Frontal cortex (tissue), 4 donors: ENCODE measurements at places on chromosomes 16 and 17. TPM values are rescaled to one million over a fixed set of nuclear protein-coding genes. Genes with fewer than 3 reads are reported as not detected.

CCR7 gene
- total RNA-seq, result not detected

KDM6B gene
- total RNA-seq, result 15.1 TPM

ZNF18 gene
- 22.8 TPM for total RNA-seq

DNAH3 gene
- total RNA-seq, result 0.41 TPM

CD300LG gene
- not detected for total RNA-seq

PRCD gene
- total RNA-seq, result 2.4 TPM

KRT15 gene
- total RNA-seq, result not detected

DNA sequence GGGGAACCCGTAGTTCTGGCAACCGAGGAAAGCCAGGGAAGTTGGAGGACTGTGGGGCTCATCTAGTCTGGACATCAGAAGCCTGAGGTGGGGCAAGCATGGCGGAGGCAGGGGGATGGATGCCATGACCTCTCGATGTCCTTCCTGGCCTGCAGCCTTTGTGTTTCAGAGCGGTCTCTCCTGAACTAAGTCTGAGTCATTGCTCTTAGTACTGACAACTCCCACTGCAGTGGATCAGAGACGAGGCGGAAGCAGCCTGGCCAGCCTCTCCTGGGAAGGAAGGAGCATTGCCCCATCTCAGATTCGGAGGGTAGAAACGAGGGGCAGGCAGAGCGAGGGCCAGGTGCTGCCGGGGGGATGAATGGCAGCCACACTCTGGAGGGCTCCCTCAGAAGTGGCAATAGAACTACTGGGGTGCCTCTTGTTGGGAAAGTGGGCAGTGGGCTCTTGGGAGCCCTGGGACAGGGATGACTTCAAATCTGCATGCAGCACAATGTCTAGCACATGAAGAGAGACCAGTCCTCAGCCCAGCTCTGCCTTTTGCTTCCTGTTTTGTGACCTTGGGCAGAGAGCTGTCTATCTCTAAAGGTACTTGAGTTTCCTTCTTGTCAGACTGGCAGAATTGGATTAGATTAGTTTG, 3.6 kb upstream of the STAC2 start:
- no peak for DNase-seq

DNA sequence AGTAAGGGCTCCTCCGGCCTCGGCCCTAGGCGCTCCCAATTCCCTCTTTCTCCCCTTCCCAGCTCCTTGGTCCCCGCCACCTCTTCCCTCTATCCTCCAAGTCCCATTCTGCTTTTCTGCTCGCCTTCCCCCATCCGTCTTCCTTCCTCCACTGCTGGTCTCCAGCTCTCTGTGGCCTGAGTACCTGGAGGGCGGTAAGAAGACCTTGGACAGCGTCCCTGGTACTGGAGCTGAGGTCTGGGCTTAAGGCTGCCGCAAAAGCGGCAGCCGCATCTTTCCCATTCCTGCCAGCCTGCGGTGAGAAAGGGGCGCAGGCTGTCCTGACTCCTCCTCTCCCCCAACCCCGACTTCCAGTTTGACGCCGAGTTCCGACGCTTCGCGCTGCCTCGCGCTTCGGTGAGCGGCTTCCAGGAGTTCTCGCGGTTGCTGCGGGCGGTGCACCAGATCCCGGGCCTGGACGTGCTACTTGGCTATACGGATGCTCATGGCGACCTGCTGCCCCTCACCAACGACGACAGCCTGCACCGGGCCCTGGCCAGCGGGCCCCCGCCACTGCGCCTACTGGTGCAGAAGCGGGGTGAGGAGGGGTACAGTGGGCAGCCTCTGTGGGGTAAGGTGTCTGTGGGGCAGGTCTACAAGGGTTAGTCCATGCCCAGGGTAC, 471 bp downstream of the PARD6A start:
- DNase-seq, result peak; percentile 56

GRCh38 chr17:66980896-66981295, 16.4 kb downstream of the CACNG4 start:
- DNase-seq, result no peak

DNA sequence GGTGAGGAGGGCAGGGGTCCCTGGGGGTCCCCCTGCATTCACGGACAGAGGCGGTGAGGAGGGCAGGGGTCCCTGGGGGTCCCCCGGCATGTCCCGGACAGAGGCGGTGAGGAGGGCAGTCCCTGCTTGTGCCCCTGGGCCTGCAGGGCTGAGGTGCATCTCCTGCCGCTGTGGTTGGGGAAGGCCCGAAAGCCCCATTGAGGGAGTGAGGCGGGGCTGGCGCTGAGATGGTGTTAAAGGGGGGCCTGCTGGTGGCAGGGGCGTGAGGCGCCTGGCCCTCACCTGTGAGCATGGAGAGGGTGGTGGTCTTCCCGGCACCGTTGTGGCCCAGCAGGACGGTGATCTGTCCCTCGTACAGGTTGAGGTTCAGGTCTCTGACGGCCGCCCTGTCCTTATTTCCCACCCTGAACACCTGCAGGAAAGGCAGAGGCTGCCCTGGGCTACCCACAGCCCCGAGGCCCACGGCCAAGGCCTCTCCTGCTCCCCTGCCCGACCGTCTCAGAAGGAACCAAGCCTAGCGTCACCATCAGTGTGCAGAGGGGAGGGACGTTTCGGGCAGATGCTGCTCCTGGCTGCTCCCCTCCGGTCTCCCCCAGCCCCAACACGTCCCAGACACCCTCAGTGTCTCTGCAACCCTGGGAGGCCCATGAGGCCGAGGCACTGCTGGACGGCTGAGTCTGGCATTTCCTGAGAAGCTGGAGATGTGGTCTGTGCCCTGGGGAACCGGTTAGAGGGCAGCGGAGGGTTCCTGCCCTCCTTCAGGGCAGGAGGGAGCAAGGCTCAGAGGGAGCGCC, 31.4 kb upstream of the RNPS1 start:
- no peak for DNase-seq

GRCh38 chr17:50102164-50102991, 7.2 kb downstream of the PDK2 start:
- DNase-seq, result peak; percentile 71

- DNase-seq, result no peak
These were observed 104.9 kb downstream of the SYCE1L start for GRCh38 chr16:77304134-77304533.

DNA sequence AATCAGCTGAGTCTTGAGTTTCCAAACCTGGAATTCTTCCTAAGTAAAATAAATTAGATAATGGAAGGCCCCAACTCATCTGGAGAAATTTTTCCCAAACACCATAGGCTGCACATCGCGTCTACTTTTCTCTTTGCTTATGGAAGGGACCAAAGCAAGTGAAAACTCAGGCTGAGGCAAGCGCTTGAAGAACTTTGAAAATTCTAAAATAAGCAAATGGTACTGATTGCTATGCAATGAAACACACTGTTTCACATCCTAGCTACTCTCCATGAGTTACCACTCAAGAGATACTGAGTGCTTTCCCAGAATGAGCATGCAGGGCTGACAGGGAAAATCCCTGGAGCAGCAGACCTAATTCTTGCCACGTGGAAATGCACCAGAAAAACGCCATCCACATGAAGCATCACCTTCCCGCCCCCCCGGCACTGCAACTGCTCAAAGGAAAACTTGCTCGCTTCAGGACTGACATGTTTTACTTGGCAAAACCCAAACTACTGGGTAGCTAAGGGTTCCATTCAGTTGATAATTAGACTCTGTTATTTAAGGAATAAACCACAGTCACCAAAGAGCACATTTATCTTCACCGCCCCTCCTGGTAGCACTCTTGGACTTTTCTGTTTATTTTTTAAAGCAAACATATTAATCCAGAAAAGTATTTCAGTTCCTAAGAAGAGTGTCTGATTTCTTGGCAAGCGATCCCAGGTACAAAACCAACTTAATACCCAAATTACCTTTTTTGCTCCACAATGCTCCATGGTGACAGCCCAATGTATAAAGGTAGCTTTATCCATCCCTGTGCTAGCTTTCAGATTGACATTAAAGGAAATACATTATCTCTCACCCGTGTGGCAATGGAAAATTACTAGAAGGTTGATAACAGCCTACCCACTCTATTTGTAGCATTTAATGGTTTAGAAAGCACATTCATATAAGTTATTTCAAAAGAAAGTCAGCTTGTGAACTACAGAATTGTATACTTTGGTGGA, 62.5 kb downstream of the WDR59 start:
- DNase-seq, result no peak

GRCh38 chr16:21565861-21566669, 33.3 kb upstream of the METTL9 start:
- DNase-seq, result no peak

GRCh38 chr16:84150926-84151325, 5.8 kb downstream of the DNAAF1 start:
- no peak for DNase-seq

- no peak for DNase-seq
These were observed 1.5 kb downstream of the ATXN7L3 start for GRCh38 chr17:44197980-44198720.

GRCh38 chr17:73278049-73278464, 16.4 kb upstream of the CPSF4L start:
- DNase-seq, result no peak

GRCh38 chr16:11857161-11857560, 5.8 kb upstream of the RSL1D1 start:
- no peak for DNase-seq

DNA sequence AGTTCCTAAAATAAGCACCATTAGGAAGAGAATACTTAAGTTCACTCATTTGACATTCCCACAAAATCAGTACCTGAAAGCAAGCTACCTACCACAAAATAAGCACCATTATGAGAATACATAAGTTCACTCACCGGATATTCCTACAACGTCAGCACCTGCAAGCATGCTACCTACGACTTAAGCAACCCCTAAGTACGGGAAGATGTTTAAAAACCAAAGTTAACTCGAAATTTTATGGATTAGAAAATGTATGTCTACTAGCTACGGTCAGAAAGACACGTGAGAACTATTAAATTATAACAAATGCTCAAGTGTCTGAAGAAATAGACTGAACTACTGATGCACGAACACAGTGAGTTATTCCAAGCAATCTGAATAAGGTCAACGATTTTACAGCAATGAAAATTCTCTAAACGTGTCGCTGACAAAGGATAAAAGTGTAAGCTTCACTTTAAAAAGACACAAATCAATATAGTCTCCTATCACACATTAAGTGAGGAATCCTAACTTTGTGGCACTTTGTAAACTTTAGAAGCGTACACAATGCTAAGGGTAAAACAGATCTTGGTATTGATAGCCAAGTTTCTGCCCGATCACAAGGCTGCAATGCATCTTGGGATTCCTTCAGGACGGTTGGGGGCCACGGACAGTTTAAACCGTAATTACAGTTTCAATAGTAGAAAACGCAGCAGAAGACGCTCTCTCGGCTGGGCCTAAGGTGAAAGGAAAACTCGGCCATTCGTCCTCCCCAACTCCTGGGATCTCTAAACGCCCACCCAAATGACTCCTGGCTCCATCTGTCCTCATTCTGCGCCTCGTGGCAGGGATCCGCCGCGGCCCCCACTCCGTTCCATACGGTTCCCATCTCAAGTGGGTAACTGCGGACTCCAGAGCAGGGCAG, 1.3 kb downstream of the GSPT1 start:
- no peak for DNase-seq

GRCh38 chr17:60610473-60610872, 10.5 kb downstream of the PPM1D start:
- no peak for DNase-seq

GRCh38 chr17:43818966-43819365, 14.0 kb downstream of the MPP3 start:
- DNase-seq, result no peak

DNA sequence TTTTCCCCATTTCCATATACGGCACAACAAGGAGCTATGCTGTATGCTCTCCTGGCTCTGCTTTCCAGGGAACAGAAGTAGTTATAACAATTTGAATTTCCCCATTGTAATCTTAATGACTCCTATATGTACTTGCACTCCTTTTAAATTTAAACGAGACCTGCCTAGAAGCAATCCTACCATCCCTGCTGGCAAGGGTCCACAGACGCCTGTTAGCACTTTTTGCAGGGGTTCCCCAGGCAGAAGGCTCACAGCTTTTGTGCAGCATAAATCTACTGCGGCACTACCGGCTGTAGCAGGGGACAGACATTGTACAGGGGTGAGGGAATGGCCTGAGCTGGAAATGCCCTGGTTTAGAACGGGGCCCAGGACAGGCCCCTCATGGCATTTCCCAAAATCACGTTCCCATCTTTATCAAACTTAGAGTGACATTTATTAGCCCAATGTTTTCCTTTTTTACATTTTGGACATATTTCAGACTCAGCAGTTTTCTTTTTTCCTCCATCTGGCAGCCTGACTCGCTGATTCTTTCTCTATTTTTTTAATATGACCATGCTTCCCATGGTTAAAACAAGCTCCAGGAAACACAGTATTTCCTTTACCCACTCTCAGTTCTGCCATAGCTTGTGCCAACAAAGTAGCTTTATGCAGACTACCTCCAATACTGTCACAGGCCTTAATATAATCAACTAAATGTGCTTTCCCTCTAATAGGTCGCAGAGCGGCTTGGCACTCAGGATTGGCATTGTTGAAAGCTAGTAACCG, 35.4 kb upstream of the USP22 start:
- DNase-seq, result no peak

GRCh38 chr16:68219725-68220351, 16.1 kb downstream of the ESRP2 start:
- no peak for DNase-seq

GRCh38 chr16:28984619-28985135, at the start of gene LAT:
Gene LAT, plus strand, starts transcription at chr16:28985052. Its CDS starts 366 bp downstream, at chr16:28985418.
- DNase-seq, result no peak

DNA sequence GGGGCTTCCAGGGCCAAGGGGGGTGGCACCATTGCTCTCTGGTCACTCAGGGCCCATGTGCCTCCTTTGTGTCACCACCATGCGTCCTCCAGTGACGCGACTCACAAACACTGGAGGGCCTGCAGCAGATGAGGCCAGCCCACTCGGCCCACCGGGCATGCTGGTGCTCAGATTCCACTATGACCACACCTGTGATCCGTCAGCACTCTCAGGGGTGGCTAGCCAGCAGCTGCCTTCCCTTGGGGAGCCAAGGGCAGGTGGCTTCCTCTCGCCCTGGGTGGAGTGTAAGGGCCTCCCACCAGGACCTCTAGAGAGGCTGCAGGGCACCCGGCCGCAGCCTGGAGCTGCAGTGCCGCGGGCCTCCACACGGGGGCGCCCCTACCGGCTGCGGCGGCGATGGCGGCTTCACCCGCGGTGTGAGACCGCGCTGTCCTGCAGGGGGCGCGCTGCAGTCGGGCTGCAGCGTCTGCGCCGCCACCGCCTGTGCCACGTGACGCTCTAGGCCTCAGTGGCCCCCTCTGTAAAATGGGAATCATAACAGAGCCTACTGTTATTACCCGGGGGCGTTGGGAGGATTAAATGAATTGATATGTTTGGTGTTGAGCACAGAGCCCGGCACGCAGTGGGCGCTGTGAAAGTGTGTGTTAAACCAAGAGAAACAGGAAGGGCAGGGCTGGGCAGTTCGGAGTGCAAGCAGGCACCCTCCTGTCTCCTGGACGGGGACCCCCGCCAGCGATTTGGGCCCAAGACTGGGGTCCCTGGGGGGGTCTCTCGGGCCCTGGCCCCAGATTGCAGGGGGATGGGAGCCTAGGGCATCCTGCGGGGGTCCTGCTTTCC, 192.4 kb upstream of the GSE1 start:
- DNase-seq, result peak; percentile 75

DNA sequence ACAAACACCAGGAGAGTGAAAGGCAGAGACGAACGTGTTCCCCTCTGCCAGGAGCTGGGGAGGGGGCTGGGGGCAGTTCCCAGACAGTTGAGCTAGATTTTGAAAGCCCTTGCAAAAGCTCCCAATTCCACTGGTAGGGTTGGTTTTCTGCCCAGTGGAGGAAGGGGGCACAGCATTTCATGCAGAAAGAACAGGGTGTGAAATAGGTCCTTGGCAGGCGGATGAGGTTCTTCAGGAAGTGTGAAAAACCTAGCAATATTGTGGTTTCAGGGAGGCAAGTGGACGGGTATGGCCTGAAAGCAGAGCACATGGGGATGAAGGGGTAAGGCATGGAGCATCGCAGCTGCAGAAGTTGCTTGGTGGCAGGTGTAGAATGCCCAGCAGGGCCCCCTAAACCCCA, 248.3 kb downstream of the KATNIP start:
- no peak for DNase-seq

GRCh38 chr17:33680472-33680871, 387.4 kb upstream of the ASIC2 start:
- DNase-seq, result no peak
